ENCODE measurements at places on chromosomes 11 and 22. TPM values are rescaled to one million over a fixed set of nuclear protein-coding genes. Genes with fewer than 3 reads are reported as not detected.

DNA sequence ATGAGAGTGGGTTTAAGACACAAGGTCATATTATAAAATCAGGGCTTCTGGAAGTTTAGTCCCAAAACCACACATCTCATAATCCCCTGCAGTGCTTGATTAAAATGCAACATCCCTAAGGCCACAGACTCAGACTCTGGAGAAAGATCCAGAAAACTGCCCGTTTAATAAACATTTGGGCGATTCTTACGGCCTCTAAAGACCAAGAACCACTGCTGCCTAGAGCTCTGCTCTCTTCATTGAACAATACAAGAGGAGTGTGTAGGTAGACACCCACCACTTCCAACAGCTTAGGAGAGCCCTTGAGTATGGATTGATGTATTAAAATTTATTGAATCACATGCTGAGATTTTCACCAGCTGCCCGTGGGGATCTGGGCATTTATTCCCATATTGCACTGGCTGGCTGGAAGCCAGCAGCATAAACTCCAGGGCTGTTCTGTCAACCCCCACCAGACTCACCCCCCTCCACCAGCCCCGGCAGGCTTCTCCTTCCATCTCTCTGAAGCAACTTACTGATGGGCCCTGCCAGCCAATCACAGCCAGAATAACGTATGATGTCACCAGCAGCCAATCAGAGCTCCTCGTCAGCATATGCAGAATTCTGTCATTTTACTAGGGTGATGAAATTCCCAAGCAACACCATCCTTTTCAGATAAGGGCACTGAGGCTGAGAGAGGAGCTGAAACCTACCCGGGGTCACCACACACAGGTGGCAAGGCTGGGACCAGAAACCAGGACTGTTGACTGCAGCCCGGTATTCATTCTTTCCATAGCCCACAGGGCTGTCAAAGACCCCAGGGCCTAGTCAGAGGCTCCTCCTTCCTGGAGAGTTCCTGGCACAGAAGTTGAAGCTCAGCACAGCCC, 749 bp upstream of the BEST1 start:
- DNase-seq = peak; percentile 76

GRCh38 chr11:62133328-62134065, 9.7 kb downstream of the INCENP start:
- DNase-seq = no peak

- DNase-seq = no peak
Observed at GRCh38 chr22:35604621-35605368, 12.3 kb downstream of the MB start.

GRCh38 chr22:39422721-39423120, 23.1 kb downstream of the TAB1 start:
- no peak for DNase-seq

Gene MAJIN
- polyA plus RNA-seq = not detected

DNA sequence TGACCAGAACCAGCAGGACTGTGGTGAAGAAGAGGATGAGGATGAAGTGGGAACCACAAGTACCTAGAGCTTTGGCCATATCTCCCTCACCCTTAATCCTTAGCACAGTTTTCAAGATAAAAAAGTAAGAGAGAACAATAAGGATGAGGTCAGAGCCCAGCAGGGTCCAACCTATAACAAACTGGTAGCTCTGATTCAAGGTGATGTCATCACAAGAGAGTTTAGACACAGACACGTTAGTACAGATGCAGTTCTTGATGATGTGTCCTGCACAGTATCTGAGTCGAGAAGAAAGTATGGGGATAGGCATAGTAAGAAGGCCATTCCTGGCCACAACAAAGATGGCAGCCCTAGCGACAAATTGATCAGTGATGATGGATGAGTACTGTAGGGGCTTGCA, 586 bp downstream of the OR56A5 start:
- DNase-seq = no peak

GRCh38 chr22:25478111-25478510, 86.4 kb upstream of the GRK3 start:
- DNase-seq = no peak

DNA sequence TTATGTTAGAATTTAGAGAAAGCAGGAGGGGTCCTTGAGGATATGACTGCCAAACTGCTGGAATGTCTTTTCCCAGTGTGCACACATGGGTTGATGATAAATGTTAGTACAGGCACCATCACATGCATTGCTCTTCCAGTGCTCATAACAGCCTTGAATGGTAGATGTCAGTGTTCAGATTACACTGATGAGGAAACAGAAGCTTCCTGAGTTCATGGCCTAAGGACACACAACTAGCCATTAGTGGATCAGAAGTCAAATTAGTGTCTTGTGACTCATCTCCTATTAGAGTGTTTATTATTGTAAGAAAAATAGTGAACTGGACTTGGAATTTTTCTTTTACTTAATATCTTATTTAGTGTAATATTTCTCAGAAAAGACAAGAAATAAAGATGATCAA, 241.5 kb downstream of the DDX10 start:
- DNase-seq = no peak

Gene DKK3
- polyA plus RNA-seq = 49.7 TPM

Gene PANX3
- not detected for polyA plus RNA-seq

DNA sequence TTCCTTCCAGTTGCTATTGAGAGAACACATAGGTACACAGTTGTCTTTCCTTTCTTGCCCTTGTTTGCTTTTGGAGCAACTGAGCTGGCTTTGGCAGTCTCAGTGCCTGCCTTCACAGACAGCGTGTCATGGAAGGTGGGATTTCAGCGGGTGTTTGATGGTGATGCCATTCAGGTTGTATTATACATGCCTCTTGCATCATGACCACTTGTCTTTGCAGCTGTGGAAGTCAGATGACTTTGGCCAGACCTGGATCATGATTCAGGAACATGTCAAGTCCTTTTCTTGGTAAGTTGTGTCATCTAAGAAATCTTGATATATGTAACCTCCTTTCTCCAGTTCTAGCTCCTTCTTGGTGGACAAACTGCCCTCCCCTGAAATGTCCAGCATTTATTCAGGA, 37.1 kb upstream of the SORL1-AS1 start:
- DNase-seq = no peak

DNA sequence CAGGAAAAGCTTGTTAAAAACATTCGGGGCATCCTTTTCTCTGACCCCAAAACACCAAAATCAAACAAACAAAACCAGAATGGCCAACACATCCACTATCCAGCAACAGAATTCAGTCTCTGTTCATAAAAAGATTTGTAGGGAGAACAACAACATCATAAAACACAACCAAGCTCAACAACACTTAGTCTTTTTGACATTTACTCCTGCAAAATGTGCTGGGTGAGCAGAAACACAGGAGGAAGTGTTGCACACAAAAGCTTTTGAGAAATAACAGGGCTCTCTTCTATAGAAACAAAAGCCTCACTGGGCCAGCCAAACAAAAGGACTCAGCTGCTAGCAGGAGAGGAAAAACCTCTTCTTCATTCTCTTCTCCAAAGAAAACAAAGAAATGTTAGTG, 736.0 kb upstream of the CCDC90B start:
- no peak for DNase-seq

GRCh38 chr22:20096574-20097420, 16.8 kb downstream of the DGCR8 start:
- no peak for DNase-seq

Gene ANGPTL5
- not detected for polyA plus RNA-seq

- peak; percentile 58 for DNase-seq
Observed at GRCh38 chr11:69444381-69445130, 36.9 kb upstream of the LINC01488 start.

Gene TRPC6
- 13.3 TPM for polyA plus RNA-seq

GRCh38 chr11:4763096-4763495, 6.6 kb downstream of the OR51F1 start:
- no peak for DNase-seq

DNA sequence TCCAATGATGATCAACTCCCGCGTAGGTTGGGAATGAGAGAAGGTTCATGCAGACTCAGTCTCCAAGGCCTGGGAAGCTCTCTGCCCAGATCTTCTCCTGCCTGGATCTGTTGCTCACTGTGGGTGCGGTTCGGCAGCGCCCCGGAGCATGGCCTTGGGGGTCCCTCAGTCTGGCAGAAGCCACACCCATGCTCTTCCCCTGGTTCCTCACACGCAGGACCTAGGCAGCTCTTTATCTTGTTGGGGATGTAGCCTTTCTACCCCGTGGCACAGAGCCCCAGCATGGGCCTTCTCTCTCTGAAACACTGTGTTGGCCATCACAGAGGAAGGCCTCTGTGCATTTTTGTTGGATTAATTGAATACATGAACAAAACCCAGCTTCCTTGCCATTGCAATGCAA, 1461.6 kb downstream of the BRD1 start:
- no peak for DNase-seq

Gene MS4A15
- not detected for polyA plus RNA-seq

- no peak for DNase-seq
Observed at GRCh38 chr11:73480677-73481076, 104.5 kb downstream of the RELT start.

- no peak for DNase-seq
Observed at GRCh38 chr11:71946144-71946571, 17.3 kb downstream of the RNF121 start.

- DNase-seq = no peak
Observed at GRCh38 chr22:25940479-25940878, 198.5 kb downstream of the MYO18B start.

GRCh38 chr11:100929377-100929776, 200.2 kb downstream of the PGR start:
- DNase-seq = no peak

Gene ACR
- polyA plus RNA-seq = 0.45 TPM

Gene ASPHD2
- 0.57 TPM for polyA plus RNA-seq

DNA sequence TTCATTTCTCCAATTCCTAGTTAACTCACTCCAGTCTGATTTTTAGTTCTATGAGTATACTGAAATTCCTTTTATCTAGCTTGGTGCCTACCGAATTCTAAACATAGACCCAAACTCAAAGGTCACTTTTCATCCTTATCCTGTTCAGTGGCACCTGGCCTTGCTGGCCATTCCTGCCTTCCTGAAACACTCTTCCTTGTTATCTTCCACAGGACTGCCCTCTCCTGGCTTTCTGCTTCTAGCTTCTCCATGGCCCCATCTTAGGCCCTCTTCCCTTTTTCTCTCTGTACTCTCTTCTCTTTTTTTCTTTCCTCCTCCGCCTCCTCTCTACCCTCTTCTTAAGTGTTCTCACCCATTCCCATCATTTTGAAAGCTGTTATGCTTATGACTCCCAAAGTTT, 87.3 kb downstream of the WNT11 start:
- DNase-seq = no peak

DNA sequence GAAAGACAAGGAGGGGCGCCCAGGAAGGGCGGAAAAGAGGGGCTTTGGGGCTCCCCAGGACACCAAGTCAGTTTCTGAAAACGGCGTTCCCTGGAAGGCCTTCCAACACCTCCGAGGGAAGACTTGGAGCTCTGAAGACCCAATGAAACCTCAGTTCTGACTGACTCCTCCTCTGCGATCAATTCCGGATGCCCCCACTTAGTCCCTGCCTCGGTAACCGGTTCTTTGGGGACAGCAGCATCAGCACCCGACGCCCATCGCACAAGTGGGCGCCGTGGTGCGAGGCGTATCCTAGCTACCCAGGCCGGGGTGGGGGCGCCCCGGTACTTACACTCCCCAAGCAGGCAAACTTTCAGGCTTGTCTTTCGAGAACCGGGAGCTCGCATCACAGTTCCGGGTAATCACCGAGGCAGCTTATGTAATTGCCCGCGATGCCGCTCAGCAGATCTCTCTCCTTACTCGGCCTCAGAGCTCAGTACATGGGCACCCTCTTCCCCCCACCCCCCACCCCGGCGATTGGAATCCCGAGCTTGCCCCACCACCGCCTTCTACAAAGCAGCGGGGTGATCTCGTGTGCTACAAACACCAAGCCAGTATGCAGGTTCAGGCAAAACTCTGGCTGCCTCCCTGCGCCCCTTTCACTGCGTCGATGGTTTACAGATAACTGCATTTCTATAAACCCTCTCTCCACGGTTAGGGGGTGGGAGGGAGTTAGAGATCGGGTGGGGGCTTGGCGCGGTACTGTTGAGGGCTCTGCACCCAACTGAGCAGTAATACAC, 2.0 kb downstream of the TENM4 start:
- DNase-seq = peak; percentile 17

- DNase-seq = peak; percentile 74
Observed at GRCh38 chr11:46361283-46362155, 14.3 kb downstream of the DGKZ start.

Gene SEC14L2
- 2.0 TPM for polyA plus RNA-seq
